ENCODE measurements at places on chromosomes 11 and 22.

DNA sequence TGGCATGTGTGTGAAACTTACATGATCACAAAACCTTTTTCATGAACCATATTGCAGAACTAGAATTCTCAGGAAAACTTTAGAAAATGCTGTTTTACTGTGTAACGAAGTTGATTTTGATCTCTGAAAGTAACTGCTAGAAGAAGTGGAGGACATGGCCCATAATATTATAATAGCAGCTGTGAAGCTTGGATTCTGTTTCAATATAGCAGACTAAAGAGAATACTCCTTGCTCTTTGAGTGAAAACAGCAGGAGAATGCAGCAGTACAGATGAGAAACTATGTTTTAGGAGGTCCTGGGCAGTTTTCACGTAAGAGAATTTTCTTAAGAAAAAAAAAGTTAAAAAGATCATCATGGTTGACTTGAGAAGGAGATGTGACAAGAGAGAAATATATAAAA is 76.7 kb upstream of the POU2AF2 start:
- DNase-seq, result no peak

DNA sequence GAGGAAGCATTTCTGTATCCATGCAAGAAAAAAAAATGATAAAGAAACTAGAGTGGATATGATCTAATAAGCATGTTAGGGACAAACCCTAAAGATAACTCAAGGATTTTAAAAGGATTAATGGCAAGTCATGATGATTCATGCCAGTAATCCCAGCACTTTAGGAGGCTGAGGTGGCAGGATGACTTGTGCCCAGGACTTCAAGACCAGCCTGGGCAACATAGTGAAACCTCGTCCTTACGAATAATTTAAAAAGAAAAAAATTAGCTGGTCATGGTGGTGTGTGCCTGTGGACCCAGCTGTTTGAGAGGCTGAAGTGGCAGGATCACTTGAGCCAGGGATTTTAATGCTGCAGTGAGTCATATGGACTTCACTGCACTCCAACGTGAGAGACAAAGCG is 145.5 kb upstream of the BLID start:
- no peak for DNase-seq

DNA sequence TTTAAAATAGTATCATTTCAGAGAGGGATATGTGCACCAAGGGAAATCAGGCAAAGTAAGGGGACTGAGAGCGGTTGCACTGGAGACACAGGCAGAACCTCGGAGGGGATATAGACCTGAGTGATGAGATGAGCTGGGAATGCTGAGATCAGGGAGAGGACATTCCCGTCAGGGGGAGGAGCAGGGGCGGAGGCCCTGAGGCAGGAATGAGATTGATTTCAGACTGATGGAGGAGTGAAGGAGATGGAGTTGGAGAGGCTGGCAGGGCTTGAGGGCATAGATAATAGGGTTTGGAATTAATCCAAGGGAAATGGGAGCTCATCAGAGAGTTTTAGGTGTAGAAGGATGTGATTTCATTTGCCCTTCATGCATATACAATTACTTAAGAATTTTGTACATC is 13.2 kb downstream of the CD6 start:
- DNase-seq, result no peak

DNA sequence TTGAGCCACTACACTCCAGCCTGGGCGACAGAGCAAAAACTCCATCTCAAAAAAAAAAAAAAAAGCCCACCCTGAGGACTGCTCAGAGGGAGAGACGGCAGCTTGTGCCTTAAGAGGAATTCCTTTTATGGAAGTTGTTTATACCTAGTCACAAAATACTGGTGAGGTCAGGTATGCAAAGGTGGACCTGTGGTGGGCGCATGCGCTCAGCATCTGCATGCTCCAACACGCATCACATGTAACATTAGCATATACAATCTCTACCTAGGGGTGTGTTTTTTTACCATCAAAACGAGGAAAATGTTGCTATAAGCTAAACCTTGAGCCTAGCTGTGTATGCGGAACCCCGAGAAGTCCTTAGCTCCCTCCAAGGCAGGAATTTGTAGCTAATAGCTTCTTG is 6.8 kb upstream of the SART1 start:
- no peak for DNase-seq

GRCh38 chr11:102704841-102705240 is 728 bp downstream of the MMP27 start:
- DNase-seq, result no peak

DNA sequence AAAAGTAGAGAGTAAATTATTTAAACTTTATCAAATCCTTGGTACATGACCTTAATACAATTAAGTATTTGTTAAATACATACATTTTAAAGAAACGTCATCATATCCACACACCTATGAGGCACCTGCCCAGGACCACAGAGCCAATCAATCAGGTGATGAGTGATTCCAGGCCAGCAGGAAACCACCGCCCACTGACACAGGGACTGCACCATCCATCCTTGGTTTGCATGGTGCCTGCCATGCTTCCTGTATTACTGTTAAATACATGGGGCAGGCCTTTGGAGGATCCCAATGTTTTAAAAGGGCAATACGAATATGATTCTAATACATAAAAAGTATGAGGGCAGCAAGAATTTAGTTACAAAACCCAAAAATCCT is 7.0 kb upstream of the TBC1D10A start:
- no peak for DNase-seq

DNA sequence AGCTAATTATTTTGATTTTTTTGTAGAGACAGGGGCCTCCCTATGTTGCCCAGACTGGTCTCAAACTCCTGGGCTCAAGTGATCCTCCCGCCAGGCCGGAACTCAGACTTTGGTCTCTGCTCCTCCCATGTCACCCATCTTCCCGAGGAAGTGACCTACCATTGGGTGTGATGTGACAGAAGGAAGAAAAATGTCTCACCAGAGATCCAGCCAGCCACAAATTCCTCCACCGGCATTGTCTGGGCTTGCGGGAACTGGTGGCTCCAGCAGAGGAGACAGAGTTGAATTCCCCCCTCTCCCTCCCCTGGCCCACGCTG is 772 bp downstream of the SLC25A45 start:
- DNase-seq, result peak; percentile 59

DNA sequence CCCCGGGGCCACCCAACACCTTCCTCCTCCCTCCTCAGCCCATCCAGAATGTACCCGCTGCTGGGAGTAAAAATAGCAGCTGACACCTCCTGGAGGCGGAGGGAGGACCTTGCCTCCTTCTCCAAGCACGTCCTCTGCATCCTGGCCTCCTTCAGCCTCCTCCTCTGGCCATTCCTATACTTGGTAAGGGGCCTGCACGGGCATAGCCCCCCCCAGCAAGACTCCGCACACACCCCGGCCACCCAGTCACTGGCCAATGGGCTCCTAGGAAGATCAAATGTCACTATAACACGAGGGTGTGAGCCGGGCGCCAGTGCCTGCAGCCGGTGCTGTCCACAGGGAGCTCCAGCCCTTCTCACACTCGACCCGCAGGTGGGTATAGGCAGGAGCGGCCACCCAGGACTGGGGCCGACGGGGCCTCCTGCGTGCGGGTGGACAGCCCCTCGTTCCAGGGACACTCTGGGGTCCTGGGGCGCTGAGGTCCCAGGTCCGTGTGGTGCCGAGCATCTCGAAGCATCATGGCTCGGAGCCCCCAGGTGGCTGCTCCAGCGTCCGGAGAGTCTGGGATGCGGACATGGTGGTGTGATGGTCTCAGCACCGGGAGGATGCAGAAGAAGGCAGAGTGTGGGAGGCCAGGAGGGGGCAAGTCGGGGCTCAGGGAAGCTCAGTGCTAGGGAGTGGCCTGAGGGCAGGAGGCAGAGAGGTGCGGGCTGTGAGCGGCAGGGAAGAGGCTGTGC is at the start of gene TNNT3:
TSS of gene TNNT3 (plus strand) at position 313 of the 737 bp plus-strand sequence. CDS start 3,172 bp downstream, outside the sequence.
- no peak for DNase-seq

DNA sequence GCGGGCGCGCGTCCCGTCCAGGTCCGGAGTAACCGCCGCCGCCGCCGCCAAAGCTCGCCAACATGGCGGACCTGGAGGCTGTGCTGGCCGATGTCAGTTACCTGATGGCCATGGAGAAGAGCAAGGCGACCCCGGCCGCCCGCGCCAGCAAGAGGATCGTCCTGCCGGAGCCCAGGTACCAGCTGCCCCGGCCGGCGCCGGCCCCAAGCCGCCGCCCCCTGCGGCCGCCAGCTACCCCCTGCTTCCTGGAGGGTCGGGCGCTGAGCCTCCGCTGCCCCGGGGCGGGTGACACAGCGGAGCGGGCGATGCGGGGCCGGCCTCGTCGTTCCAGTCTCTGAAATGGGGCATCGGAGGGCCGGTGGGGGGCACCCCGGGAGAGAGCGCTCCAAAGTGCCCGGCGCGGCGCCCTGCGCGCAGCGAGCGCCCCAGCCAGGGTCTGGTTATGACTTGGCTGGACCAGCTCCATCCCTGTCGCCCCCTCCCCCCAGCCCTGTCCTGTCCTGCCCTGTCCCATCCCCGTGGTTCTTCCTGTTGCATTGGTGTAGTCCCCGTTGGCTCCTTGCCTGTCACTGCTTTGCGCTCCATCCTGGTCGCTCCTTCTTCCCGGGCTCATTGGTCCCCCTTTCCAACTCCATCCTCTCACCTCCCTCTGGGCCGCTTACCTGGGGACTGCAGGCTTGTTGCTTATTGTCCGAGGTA is 653 bp downstream of the GRK3 start:
- DNase-seq, result no peak

- no peak for DNase-seq
Observed at GRCh38 chr11:127393460-127393997, 393.0 kb upstream of the KIRREL3 start.
